Kidney epithelial cell (primary cell): ENCODE measurements at places on chromosomes 2 and 18. TPM values are rescaled to one million over a fixed set of nuclear protein-coding genes. Genes with fewer than 3 reads are reported as not detected.

The MTERF4 gene
- total RNA-seq: 33.3 and 41.9 TPM in 2 replicates

DNA sequence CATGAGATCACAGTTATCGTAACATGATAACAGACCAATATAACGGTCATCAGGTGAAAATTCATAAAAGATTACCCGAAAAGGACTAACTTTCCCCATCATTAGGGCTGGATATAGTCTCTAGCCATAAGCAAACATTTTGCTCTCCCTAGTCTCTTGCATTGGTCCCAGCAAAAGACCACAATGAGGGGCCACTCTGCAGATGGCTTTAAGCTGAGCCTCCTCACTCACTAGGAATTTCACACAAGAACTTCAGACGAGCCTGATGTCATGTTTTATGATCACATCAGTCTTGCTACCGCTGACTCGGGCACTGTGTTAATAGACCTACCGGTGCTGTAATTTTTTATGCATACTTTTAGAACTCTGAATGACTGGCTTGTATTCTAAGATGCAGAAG, 35.2 kb downstream of the STK17B start:
- no peak for DNase-seq

DNA sequence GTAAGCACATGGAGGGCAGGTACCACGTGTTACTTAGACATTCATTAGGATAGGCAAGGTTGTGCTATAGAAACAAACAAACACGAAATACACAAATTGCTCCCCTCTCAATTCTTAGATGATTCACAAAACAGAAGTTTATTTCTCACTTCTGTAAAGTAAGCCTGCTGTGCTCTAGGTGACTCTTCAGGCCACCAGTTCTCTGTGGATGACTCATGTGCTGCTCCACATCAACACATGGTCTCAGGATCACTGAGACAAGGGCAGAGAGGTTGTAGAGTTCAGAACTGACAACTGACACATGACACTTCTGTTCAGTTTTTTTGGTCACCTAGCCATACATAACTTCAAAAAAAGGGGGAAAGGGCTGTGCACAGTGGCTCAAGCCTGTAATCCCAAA, 70.6 kb downstream of the DAW1 start:
- no peak for DNase-seq

- DNase-seq: no peak
These were observed 79.0 kb downstream of the LBH start for GRCh38 chr2:30310371-30310770.

The PLEKHB2 gene
- 113 and 126 TPM in 2 replicates for total RNA-seq

DNA sequence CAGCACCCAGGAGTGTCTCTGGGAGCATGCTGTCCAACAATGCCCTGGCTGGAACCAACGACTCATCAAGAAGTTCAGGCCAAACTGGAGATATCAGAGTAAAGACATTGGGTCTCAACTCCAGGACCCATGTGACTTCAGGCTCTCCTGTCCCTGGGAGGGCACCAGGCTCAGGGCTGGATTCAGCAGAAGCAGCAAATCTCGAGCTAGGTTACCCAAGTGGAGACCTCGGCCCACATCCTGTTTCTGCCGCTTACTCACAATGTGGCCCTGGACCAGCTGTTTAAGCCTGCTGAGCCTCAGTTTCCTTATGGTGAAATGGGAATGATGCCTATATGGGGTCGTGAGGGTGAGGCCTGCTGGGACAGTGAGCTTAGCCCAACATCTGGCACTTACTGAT, 9.3 kb upstream of the OTOF start:
- DNase-seq: no peak

DNA sequence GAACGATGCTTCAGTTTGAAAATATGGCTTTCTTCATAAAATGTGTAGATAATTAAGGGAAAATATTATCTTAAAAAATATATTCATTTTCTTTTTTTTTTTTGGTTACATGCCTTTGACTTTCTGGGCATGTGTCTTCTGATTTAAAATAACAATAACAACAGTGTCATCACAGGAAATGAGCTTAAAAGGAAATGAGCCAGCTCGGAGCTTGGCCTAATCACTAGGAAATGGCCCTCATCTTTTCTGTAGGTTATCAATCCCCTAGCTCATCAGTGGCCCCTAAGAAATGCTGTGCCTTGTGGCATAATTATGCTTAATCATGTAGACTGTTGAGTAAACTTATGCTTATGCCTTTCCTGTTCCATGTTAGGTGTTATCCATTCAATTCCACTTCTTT, 141.8 kb upstream of the FHL2 start:
- no peak for DNase-seq

DNA sequence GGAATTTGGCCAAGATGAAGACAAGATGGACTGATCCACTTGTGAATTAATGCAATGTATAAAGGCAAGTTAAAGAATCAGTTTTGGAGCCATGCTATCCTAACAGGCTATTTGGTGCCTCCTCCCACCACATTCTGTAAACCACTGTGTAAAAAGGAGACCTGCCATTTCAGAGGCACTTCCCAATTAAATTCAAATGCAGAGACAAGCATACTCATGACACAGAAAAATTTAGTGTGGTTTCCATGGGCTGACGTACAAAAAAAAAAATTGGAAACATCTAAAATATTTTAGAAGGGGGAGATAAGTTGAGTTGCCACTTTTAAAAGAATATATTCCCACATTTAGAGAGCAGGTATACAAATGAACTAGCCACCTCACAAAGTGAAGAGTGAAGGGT, 112.1 kb downstream of the TCF4 start:
- DNase-seq: no peak

DNA sequence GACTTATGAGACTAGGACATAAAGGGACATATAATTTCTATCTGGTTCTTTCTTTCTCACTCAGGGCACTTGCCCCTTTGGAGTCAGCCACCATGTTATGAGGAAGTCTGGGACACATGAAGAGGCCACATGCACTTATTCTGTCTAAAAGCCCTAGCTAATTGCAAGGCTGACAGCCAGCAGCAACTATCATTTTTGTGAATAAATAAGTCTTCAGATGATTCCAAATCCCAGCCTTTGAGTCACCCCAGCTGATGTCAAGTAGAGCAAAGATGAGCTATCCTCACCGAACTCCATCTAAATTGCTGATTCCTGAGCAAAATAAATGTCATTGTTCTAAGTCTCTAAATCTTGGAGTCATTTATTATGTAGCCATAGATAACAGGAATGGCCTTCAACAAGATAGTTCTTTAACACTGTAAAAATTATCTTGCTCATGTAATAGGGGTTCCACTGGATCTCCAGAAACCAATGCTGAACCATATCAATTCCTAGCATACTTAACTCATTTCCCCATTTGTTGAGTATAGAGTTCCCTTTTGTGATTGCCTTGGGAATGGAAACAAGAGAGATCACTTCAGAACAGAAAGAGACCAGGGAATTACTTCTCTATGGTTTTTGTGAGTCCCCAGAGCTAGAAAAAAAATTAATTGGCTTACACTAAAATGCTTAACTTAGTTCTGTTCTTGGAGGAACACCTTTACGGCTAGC, 50.6 kb upstream of the FN1 start:
- DNase-seq: no peak

- DNase-seq: no peak
These were observed 92.2 kb upstream of the CHRNA1 start for GRCh38 chr2:174856447-174856846.

GRCh38 chr18:49976795-49977560, 163.6 kb upstream of the ACAA2 start:
- no peak for DNase-seq

The CTNNA2 gene
- 2.3 and 3.5 TPM in 2 replicates for total RNA-seq

GRCh38 chr2:33457556-33458247, 18.7 kb upstream of the RASGRP3 start:
- no peak for DNase-seq

- no peak for DNase-seq
These were observed 505.3 kb upstream of the SLC39A10 start for GRCh38 chr2:195151711-195152110.

The SNORC gene
- 2.5 and 3.4 TPM in 2 replicates for total RNA-seq

GRCh38 chr2:69464575-69464974, 27.3 kb upstream of the NFU1 start:
- DNase-seq: no peak

DNA sequence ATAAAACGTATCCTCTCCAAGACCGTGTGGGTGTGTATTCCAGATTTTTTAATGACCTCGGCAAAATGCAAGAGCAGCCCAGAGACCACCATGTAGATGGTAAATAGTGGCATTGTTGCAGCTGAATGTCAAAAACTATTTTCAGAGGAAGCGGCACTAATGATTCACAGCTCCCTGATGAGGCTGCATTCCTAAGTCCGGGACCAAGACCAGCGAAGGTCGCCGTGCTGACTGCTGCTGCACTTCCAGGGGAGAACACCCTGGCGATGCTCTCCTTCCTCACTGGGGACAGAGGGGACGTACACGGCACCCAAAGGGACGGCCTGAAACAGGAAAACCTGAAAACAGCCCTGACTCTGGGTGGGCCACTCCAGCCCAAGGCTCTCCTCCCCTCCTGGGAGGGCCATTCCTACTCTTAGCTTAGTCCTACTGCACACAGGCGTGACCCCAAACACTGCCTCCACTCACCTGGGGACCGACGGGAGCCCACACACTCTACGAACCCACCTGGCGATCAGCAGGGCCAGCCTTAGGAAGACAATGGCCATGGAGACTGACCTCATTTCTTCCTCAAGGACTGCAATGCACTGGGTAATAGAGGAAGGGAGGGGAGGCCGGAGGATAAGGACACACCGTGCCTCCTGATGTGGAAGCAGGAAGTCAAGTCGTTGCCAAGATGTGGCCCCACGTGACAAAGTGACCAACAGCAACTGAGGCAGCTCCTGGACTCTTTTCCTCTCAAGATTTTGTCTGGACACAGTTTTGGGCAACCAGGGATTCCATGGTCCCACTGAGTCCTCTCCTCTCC, 82.8 kb downstream of the ZNF516 start:
- DNase-seq: no peak

- no peak for DNase-seq
These were observed 13.8 kb downstream of the HS1BP3 start for GRCh38 chr2:20637147-20637546.

DNA sequence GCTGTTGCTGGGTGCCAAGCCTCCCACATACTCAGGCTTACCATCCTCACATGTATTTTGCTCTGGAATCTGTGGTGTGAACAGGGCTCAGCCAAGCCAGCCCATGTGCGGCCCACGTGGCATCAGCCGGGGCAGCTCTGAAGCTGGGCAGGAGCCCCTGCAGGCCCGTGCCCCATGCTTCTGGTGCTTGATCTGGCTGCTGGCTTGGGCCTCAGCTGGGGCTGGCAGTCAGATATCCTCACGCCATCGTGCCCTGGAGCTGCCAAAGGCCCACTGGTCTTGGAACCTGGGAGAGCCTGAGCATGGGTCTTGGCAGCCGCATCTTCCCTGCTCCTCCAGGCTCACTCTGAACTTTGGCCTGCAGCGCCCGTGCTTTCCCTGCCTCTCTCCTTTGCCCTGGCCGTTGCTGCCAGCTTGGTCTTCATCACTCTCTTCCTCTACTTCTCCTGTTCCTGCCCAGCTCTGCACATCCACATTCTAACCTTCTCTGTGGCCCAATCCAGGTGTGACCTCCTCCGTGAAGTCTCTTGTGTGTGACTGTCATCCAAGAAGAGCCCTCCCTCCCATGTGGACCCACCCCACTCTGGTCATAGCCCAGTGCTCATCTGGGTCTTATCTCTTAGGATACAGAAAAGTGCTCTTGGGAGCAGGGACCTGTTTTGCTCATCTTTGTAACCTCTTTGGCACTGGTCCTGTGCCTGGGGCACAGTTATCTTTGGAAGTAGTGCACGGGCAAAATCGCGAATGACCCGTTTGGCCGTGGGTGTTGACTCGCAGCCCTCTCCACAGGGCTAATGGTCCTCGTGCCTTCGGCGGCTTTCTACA, 116.1 kb downstream of the RNF144A start:
- DNase-seq: no peak

DNA sequence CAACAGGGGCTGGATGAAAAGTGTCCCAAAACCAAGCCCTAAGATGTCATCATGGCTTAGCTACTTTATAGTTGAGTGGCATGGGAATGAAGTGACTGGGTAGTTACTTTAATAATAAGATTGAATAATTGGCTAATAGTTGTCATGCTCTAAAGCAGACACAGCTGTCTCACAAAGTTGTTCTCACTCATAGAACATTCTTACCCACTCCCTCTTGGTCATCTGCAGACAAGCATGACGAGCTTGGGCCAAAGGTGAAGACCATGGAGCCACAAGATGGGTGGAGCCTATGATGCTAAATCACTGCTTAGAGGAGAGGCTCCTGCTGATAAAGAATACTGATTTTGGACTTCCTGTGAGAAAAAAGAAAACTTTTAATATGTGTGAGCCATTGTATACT, 62.4 kb upstream of the MMADHC start:
- peak; percentile 72 for DNase-seq

GRCh38 chr2:26330604-26331003, 15.3 kb upstream of the SELENOI start:
- DNase-seq: no peak

The HOXD12 gene
- not detected in 2 replicates for total RNA-seq

The LYG2 gene
- total RNA-seq: not detected in 2 replicates

The OSR1 gene
- 0.04 TPM in 1 of 2 replicates, not detected in the other for total RNA-seq

GRCh38 chr2:238938401-238939055, 90.6 kb downstream of the TWIST2 start:
- DNase-seq: no peak

GRCh38 chr2:128262315-128263253, 56.1 kb downstream of the HS6ST1 start:
- no peak for DNase-seq

DNA sequence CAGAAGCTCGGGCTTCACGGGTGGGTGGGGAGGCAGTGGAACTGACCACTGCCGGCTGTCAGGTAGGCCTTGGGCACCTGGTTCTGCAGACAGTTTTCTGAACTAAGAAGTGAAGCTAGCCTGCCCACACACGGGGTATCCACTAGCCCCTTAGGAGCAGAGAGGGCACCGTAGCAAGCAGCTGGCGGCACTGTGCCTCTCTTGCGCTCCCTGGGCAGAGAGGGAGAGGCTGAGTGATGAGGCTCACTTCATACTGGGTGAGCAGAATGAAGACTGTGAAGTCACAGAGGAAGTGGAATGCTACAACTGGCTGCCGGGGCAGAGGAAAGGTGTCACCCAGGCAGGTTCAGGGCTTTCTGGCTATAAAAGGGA, 753 bp downstream of the ITPRIPL1 start:
- DNase-seq: no peak

The DARS1 gene
- total RNA-seq: 69.4 and 69.7 TPM in 2 replicates

GRCh38 chr18:63178971-63179370, 140.6 kb downstream of the BCL2 start:
- no peak for DNase-seq

DNA sequence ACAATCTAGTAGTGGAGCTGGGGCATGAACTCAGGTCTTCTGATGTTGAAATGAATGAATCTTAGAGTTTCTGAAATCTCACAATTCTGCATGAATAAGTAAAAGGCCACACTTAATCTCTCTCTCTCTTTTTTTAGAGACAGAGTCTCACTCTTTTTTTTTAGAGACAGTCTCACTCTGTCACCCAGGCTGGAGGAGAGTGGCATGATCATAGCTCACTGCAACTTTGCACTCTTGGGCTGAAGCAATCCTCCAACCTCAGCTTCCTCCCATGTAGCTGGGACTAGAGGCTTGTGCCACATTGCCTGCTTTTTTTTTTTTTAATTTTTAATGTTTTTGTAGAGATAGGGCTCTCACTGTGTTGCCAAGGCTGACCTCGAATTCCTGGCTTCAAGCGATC, 68.9 kb upstream of the THOC1 start:
- no peak for DNase-seq

The ZNF638 gene
- total RNA-seq: 95.2 and 109 TPM in 2 replicates

GRCh38 chr2:155020246-155020645, 321.8 kb downstream of the KCNJ3 start:
- DNase-seq: no peak

GRCh38 chr2:3146772-3147650, 230.6 kb downstream of the EIPR1 start:
- DNase-seq: no peak

The MLPH gene
- total RNA-seq: 27.3 and 44.6 TPM in 2 replicates

- DNase-seq: no peak
These were observed 70.1 kb downstream of the NRP2 start for GRCh38 chr2:205752296-205752820.

The MOGAT1 gene
- total RNA-seq: not detected in 2 replicates
